ENCODE measurements at places on chromosomes 5 and 9.

DNA sequence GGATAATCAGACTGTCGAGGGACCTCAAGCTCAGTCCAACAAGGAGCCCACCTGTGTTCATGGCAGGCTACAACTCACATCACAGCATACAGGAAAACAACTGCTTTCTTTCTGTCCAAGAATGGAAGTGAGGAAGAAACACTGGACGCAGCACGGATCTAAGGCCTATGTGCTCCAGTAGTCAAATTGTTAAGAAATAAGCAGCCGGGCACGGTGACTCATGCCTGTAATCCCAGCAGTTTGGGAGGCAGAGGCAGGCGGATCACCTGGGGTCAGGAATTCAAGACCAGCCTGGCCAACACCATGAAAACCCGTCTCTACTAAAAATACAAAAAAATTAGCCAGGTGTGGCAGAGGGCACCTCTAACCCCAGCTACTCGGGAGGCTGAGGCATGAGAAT, 427.8 kb downstream of the BNC2 start:
- DNase-seq = no peak

DNA sequence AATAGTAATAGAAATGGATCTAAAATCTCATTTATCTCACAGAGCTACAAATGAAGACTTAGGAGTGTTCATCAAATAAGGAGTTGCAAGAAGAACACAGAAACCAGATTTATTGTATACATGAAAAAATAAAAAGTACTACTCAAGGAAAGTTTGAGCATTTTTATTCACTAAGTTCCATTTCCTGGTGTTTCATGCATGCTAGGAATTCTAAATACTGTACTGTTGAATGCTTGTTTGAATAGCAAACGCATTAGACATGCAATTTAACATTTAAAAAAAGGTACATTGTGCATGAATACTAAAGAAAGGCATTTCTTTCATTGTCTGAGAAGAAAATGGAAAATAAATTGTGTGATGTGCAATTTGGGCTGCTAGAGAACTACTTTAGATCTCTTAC, 52.1 kb downstream of the C6 start:
- DNase-seq = no peak

- no peak for DNase-seq
These were observed 3.0 kb downstream of the MTMR12 start for GRCh38 chr5:32309761-32310160.

GRCh38 chr9:121359351-121360294, 10.4 kb downstream of the STOM start:
- DNase-seq = no peak

- DNase-seq = peak; percentile 99
These were observed 1.1 kb downstream of the CREBRF start for GRCh38 chr5:173057062-173057924.

- DNase-seq = no peak
These were observed 61.1 kb upstream of the UNC5A start for GRCh38 chr5:176748967-176749935.

GRCh38 chr5:172356047-172356446, 72.5 kb upstream of the UBTD2 start:
- DNase-seq = no peak

DNA sequence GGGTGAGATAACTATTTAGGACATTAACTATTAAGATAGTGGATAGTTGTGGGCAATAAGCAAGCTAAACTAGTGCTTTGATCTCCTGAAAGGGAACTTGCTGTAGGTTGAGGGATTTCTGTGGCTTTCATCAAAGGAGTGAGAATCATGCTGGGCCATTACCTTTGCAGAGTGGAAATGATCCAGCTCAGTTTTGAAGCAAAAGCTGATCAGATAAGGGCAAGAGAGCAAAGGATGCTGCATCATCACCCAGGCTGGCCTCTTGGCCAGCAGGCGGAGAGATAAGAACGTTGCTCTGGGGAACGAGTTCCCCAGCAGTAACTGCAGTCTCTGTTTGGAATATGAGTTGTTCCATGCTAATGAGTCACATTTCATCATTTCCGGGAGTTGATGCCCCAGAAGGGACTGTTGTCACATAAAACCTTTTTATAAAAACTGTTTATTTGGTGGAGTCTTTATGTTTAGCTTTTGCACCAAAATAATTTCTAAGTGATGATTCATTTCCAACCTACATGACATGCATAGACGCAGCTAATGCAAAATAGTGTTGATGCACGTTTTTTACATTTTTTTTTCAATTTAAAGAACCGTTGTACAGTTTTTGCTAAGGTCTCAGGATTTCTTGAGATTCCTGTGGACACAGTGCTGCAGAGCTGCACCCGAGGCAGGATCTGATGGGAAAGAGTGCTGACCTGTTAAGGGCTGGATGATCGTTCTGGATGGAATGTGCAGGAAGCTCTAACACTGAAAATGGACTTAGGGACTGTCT, 99.3 kb downstream of the ACTBL2 start:
- DNase-seq = no peak

- no peak for DNase-seq
These were observed 29.8 kb upstream of the ENHO start for GRCh38 chr9:34552606-34552981.

- DNase-seq = no peak
These were observed 440.7 kb downstream of the DMAC1 start for GRCh38 chr9:7358876-7359275.

All from NCI-H345 (cell line).